ENCODE measurements at places on chromosomes 5 and 9. TPM values are rescaled to one million over a fixed set of nuclear protein-coding genes. Genes with fewer than 3 reads are reported as not detected.

The GABRA6 gene
- not detected for total RNA-seq

The PCDHGB7 gene
- total RNA-seq, result 3.4 TPM

The OLFM1 gene
- total RNA-seq, result 0.48 TPM

The AHRR gene
- 0.43 TPM for total RNA-seq

The FASTKD3 gene
- total RNA-seq, result 4.9 TPM

The FAXDC2 gene
- 1.7 TPM for total RNA-seq

The PSMD5 gene
- 15.9 TPM for total RNA-seq

The C5orf34 gene
- 0.85 TPM for total RNA-seq

The SPATA31A7 gene
- total RNA-seq, result not detected

The MTMR12 gene
- 23.7 TPM for total RNA-seq

The PCDHB12 gene
- not detected for total RNA-seq

The ZNF454 gene
- total RNA-seq, result 0.64 TPM

The LCN9 gene
- total RNA-seq, result not detected

The CCNO gene
- 1.2 TPM for total RNA-seq

The FGD3 gene
- 1.2 TPM for total RNA-seq

The ROR2 gene
- total RNA-seq, result 0.24 TPM

The LAMC3 gene
- total RNA-seq, result not detected

The EIF4E1B gene
- total RNA-seq, result not detected

The KIF20A gene
- total RNA-seq, result 0.64 TPM

The FAM13B gene
- total RNA-seq, result 7.5 TPM

The PCDHGA9 gene
- total RNA-seq, result 0.85 TPM

The SMIM33 gene
- not detected for total RNA-seq

The ITGA1 gene
- total RNA-seq, result 3.4 TPM

The DDX4 gene
- total RNA-seq, result not detected

The CLPTM1L gene
- 252 TPM for total RNA-seq

The HSDL2 gene
- total RNA-seq, result 40.1 TPM

The FIBCD1 gene
- total RNA-seq, result not detected

The AFAP1L1 gene
- 26.0 TPM for total RNA-seq

The OR1J2 gene
- not detected for total RNA-seq

The AK6 gene
- 26.0 TPM for total RNA-seq

The FAM221B gene
- not detected for total RNA-seq

The FOXD4L3 gene
- total RNA-seq, result not detected

The PPP1R26 gene
- total RNA-seq, result 25.1 TPM

The LRRC19 gene
- total RNA-seq, result not detected

The PIP5K1B gene
- not detected for total RNA-seq

The BARHL1 gene
- not detected for total RNA-seq

The ZBTB34 gene
- total RNA-seq, result 6.6 TPM

The PKD2L2 gene
- total RNA-seq, result under 0.01 TPM

The PCDHB3 gene
- total RNA-seq, result 0.48 TPM

The CCL21 gene
- not detected for total RNA-seq

The SLC6A19 gene
- not detected for total RNA-seq

All from tracheal epithelial cell (primary cell).